ENCODE measurements at places on chromosomes 11 and 22. TPM values are rescaled to one million over a fixed set of nuclear protein-coding genes. Genes with fewer than 3 reads are reported as not detected.
A peak's percentile ranks its signal among the peaks of the same experiment; 100 is the strongest.

DNA sequence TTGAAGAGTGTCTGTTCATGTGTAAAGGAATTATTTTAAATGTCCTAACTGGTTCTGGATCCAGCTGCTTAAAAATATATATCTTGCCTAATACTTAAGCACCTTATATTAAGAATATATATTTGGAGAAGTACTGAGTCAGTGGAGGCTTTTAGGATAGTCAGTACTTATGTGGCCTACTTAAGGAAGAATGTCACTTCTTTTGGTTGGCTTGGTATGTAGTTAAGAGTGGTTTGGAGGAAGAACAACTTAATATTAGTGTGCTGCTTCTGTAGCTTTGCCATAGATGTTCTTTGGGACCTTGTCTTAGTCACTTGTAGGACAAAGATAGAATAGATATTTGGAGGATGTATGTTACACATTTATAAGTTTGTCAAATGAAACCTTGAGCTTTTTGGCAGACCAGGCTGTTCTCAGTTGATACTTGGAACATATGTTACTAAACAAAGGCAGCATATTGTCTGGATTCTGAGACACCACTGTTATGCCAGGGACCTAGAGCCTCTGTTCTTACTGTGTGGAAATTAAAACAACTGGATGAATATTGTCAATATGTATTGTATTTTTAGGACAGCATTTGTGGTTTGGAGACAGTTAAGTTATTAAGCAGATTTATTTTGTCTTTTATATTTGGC, 4.9 kb downstream of the HIPK3 start:
- DNase-seq, result no peak

GRCh38 chr11:78961247-78961646, 386.6 kb upstream of the NARS2 start:
- peak; percentile 59 for DNase-seq

- no peak for DNase-seq
Observed at GRCh38 chr11:119316729-119317591, at the start of gene MCAM. MCAM (minus strand) TSS chr11:119317130; CDS start chr11:119317101, 29 bp downstream.

DNA sequence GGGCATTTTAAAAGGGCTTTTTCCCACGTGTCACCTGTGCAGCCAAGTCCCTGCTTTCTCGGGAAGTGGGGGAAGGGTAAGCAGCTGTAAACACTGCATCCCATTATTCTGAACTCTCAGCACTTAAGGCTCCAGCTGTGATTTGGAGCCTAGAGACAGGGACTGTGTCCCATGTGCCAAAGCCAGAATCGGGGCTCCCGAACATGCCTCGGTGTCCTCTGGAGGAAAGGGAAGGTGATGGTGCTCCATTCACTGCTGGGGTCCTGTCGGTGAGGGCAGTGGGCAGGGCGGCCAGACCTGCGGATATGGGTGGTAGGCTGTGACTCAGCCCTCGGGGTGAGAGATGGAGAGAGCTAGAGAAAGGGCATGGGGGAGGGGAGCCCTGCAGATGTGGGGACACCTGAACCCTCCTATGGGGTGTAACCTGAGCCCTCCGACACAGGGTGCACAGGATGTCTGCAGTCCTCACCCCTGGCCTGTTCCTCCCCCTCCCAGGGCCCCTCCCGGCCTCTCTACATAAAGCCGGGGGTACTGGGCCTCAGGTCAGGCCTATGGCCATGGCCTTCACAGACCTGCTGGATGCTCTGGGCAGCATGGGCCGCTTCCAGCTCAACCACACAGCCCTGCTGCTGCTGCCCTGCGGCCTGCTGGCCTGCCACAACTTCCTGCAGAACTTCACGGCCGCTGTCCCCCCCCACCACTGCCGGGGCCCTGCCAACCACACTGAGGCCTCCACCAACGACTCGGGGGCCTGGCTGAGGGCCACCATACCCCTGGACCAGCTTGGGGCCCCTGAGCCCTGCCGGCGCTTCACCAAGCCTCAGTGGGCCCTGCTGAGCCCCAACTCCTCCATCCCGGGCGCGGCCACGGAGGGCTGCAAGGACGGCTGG, 31.8 kb downstream of the CAPN1 start:
- DNase-seq, result peak; percentile 92

DNA sequence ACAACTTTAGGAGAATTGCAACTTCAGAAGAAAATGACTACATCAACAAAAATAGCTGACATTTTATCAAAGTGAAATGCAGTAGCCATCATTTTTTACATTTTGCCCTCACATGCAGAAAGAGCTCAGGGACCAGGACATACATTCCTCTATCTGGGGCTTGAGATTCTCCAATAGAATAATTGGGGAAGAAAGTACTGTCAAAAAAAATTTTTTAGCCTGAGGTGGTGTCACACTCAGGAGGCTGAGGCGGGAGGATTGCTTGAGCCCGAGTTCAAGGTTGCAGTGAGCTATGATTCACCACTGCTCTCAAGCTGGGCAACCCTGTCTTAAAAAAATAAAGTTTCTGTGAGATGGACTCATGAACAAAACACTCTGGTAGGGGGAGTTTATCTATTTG, 32.2 kb upstream of the DEPDC7 start:
- DNase-seq, result no peak

DNA sequence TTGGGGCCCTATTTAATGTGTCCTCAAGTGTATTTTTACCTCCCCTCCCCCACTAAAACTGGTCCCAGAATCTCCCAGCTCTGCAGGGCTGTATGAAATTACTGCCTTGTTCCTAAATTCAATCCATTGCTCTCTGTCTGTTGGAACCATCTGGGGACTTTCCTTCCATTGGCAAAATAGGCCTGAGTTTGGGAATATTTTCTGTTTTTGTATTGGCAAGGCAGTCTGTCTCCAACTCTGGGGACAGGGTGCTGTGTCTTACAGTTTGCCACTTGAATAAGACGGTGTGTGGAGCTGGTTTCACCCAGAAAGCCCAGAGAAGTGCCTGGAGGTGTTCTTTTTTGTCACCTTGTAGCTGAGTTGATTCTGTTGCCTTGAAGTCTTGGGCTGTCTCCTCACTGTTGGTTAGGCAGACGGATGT, 1.3 kb downstream of the PACS1 start:
- DNase-seq, result no peak

DNA sequence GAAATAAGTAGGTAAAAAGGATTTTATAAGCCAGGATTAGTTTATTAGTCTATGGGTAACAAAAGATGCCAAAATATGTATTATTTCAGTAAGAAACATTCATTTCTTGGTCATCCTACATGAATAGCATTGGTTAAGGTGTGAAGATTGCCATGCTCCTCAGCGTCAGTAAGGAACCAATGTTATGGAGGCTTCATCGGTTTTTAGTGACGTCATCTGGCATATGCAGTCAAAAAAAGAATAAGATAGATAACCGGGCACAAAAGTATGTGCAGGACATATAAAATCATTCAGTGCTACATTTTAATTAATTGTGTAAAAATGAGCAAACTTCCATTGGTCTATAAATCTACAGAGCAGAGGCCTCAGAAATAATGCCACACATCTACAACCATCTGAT, 29.4 kb downstream of the TRIM5 start:
- no peak for DNase-seq

DNA sequence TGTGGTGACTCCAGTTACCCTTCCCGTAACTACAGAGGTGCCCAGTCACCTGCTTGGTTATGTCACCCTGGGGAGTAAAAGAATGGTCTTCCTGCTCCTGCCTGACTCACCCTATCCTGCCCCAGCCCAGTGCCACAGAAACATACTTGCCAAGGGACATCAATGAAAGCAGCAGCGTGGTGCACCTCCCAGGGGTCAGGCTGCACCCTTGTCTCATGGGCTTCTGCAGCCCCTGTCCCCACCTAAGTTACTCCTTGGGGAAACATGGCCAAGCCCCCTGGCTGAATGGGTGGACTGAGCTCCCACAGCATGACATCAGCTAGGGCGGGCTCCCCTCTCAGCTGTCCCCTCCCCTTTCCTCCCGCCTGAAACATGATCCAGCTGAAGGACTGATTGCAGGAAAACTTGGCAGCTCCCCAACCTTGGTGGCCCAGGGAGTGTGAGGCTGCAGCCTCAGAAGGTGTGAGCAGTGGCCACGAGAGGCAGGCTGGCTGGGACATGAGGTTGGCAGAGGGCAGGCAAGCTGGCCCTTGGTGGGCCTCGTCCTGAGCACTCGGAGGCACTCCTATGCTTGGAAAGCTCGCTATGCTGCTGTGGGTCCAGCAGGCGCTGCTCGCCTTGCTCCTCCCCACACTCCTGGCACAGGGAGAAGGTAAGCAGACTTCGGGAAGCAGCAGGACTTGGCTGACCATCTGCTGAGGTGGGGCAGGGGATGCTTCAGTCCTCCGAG, at the start of gene HTR3A:
Gene HTR3A (plus strand): TSS at position 368 of the 730 bp plus-strand sequence. CDS start 218 bp downstream, at position 586.
- peak; percentile 62 for DNase-seq

- no peak for DNase-seq
Observed at GRCh38 chr22:45235851-45236342, 4.8 kb downstream of the KIAA0930 start.

DNA sequence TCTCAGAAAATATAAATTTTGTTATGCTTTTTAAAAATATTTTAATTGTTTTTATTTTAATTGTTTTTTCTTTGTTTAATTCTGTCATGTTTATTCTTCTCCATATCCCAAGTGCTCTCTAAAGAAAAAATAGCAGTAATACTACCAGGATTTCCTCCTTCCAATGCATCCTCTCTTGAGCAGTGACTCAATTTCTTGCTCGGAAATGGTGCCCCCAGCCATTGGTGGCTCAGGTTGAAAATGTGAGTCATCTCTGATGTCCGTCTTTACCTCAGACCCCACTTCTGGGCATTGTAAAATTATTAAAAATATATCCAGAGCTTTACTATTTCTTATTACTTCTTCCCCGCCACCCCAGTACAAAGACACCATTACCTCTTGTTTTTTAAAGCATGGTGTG, 898.5 kb downstream of the METTL15 start:
- DNase-seq, result no peak

DLG2 gene
- total RNA-seq, result 6.4 TPM

XKR3 gene
- not detected for total RNA-seq

TRIM48 gene
- total RNA-seq, result not detected

All from PC-9 (cell line).